ENCODE measurements at places on chromosomes 4 and X.

GRCh38 chrX:120380699-120381098, 18.8 kb downstream of the ATP1B4 start:
- DNase-seq: no peak

DNA sequence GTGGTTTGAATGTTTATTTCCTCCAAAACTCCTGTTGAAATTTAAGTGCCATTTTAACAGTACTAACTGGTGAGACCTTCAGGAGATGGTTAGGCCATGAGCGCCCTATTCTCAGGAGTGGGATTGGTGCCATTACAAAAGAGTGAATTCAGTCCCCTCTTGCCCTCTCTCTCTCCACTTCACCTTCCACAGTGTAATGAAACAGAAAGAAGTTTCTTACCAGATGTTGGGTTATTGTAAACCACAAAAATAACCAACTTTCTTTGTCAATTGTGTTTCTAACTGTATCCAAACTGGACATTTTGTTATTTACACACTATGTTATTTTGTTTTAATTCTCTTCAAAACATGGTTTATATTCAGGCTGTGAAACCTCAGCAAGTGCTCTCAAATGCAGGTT, 1734.3 kb downstream of the PCDH7 start:
- DNase-seq: no peak

DNA sequence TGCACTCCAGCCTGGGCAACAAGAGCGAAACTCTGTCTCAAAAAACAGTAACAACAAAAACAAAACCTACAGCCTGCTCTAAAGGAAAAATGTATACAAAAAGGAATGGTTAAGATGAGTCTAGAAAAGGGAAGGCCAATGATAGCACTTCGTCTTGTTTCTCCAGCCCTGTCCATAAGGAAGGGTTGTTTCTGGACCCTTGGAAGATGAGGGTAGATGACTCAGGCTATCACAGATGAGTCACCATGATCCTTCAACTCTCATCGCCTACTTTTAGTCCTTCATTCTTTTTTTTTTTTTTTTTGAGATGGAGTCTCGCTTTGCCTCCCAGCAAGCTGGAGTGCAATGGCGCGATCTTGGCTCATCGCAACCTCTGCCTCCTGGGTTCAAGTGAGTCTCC, 8.8 kb downstream of the PLA2G12A start:
- no peak for DNase-seq

DNA sequence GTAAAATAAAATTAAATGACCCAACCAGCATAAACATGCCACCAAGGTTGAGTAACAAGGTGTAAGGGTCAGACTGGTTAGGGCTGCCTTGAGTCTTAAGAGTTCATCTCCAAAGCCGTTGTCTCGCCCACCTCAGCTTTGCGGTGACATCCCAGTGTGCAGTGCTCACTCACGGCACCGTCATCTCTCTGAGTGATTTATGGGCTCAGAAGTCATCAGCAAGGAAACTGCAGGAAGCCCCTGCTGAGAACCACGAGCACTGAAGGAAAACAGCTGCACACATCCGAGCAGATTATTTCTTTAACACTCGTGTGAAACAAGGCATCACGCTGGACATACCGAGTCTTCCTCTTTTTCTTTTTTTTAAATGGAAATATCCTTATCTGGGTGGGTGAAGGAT, 411.1 kb downstream of the TRIML1 start:
- DNase-seq: no peak

- DNase-seq: no peak
Observed at GRCh38 chr4:118927974-118928373, 39.3 kb downstream of the SYNPO2 start.

DNA sequence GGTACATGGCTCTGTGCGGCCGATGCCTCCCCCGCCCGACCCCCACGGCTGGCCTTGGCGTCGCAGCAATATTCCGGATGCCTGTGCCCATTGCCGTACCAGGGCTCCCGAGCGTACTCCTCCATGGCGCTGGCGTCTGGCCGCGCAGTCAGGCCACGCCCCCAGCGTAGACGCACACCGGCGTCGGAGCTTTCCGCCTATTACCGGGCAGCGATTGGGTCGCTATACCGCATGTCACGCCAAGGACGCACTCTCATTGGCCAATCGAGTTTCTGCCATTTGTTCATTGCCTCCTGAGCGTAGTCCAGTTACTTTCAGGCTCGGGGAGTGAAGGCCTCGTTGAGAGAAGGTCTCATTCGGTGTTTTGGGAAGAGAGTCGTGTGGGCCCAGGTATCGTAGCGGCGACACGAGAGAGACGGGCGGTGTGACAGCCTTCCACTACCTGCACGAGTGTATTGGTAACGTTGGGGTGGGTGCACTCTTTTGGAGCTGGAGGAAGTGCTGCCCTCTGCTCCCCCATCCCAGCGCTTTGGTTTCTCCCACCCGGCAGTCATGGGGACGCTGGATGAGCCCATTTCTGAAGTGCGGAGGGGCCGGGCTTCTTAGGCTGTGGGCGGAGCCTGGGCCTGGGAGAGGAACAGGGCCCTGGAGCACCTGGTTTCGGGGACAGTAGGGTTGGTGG, at the start of the genes PQBP1 and TIMM17B:
Gene PQBP1, plus strand, starts transcription at position 306 of the 682 bp plus-strand sequence. CDS start 580 bp downstream, outside the sequence.
Gene TIMM17B, minus strand, starts transcription at position 144 of the 682 bp plus-strand sequence. Its CDS starts 19 bp downstream, at position 125.
- peak; percentile 75 for DNase-seq

- no peak for DNase-seq
Observed at GRCh38 chrX:149248073-149248625, 257.0 kb downstream of the IDS start.

DNA sequence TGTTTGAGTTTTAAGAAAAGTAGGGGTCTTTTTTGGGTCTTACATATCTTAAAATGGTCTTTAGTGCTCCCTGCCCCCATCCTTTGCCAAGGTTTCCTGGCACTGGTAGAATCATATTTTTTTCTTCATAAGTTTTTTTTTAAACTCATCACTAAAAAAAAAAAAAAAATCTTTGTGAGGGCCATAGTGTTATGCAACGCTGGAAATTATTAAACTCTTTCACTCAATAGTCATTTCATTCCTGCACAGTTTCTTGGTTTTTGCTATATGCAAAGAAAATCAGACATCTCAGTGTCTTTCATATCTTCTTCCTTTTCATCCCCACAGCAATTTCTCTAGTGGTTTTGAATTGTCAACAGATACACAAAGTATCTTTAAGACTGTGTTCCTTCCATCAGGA, 95.6 kb downstream of the TMA16 start:
- DNase-seq: no peak
